ENCODE measurements at places on chromosomes 4 and X. TPM values are rescaled to one million over a fixed set of nuclear protein-coding genes. Genes with fewer than 3 reads are reported as not detected.
A peak's percentile ranks its signal among the peaks of the same experiment; 100 is the strongest.

DNA sequence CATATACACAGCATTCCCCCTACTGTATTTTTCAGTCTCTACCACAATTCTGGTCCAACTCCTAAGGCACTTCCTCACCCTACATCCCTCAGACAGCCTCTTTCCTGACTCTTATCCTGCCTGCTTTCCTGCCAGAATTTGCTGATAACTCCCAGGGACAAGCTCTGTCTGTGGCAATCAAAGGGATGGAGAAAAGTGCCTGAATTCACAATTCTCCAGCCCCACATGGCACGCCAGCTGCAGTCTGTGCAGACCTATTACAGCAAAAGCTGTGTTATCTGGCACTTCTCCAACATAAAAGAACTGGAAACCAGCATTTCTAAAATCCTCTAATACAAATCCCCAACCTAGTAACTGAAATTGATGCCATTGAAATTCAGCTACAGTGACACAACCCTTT, 404.8 kb downstream of the KLHL13 start:
- no peaks in the 10 kb centered on the region for H3K36me3 ChIP-seq
- H3K27me3 ChIP-seq: no peaks in the 10 kb centered on the region
- no peak for DNase-seq
- H3K27ac ChIP-seq: no peak overlapping the region

STATH gene
- not detected for total RNA-seq

DNA sequence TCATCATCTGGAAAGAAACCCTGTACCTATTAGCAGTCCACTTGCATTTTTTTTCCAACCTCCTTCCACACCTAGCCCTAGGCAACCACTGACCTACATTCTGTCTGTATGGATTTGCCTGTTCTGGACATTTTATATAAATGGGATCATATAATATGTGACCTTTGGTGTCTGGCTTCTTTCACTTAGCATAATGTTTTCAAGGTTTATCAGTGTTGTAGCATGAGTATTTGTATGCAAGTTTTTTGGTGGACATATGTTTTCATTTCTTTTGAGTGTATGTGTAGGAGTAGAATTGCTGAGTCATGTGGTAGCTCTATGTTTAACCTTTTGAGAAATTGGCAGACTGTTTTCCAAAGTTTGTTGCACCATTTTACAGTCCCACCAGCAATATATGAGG, 198.6 kb downstream of the CEP135 start:
- no peaks in the 10 kb centered on the region for H3K36me3 ChIP-seq
- H3K4me1 ChIP-seq: peaks cover 12% of the 10 kb centered on the region
- DNase-seq: no peak
- H3K27me3 ChIP-seq: peaks cover 5% of the 10 kb centered on the region
- peak overlapping the region; percentile 42 for H3K27ac ChIP-seq
- H3K4me3 ChIP-seq: no peak overlapping the region

IQCM gene
- not detected for total RNA-seq

DNA sequence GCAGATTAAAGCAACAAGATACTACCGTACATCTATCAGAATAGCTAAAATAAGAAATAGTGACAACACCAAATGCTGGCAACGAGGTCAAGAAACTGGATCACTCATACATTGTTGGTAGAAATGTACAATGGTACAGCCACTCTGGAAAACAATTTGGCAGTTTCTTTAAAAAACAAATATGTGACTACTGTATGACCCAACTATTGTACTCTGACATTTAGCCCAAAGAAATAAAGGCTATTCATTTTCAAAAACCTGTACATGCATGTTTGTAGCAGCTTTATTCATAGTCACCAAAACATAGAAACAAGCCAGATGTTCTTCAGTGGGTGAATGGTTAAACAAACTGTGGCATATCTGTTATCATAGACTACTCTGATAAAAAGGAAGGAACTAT, 8.2 kb downstream of the CLCN3 start:
- H3K36me3 ChIP-seq: peaks cover 5% of the 10 kb centered on the region
- no peaks in the 10 kb centered on the region for H3K27me3 ChIP-seq
- peaks cover 5% of the 10 kb centered on the region for H3K4me1 ChIP-seq
- no peak for DNase-seq
- no peak overlapping the region for H3K27ac ChIP-seq
- no peak overlapping the region for H3K4me3 ChIP-seq

GRCh38 chr4:142687547-142688275, 158.4 kb downstream of the INPP4B start:
- H3K27me3 ChIP-seq: peaks cover 8% of the 10 kb centered on the region
- no peaks in the 10 kb centered on the region for H3K4me1 ChIP-seq
- no peak for DNase-seq

- H3K4me3 ChIP-seq: no peak overlapping the region
- H3K4me1 ChIP-seq: peaks cover 2% of the 10 kb centered on the region
- no peaks in the 10 kb centered on the region for H3K27me3 ChIP-seq
- H3K36me3 ChIP-seq: peaks cover 23% of the 10 kb centered on the region
Measured at GRCh38 chr4:1218634-1219565, 30.0 kb downstream of the CTBP1 start.

EDA2R gene
- 2.3 TPM for total RNA-seq

DNA sequence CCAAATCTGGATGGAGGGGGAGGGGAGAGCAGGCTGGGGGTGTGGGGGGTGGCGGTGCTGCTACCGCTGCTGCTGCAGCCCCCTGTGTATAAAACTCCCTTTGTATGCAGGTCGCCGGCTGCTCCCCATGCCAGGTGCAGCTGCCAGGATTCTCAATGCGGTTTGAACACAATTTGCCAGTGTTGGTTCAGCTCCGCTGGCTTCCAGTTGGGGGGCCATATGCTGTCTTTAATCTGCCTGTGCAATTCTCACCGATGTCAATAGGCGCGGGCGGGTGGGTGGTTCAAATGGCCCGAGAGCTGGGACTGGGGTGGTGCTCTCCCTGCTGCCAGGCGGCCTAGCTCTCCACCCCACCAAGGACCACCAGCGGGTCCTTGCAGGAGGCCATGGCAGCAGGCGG, 257.6 kb downstream of the BCOR start:
- no peaks in the 10 kb centered on the region for H3K36me3 ChIP-seq
- H3K27ac ChIP-seq: no peak overlapping the region
- H3K27me3 ChIP-seq: no peaks in the 10 kb centered on the region

REPS2 gene
- 0.65 TPM for total RNA-seq

- H3K4me3 ChIP-seq: no peak overlapping the region
- no peaks in the 10 kb centered on the region for H3K36me3 ChIP-seq
- H3K27ac ChIP-seq: no peak overlapping the region
Measured at GRCh38 chr4:1072830-1073446, 40.4 kb downstream of the RNF212 start.

DNA sequence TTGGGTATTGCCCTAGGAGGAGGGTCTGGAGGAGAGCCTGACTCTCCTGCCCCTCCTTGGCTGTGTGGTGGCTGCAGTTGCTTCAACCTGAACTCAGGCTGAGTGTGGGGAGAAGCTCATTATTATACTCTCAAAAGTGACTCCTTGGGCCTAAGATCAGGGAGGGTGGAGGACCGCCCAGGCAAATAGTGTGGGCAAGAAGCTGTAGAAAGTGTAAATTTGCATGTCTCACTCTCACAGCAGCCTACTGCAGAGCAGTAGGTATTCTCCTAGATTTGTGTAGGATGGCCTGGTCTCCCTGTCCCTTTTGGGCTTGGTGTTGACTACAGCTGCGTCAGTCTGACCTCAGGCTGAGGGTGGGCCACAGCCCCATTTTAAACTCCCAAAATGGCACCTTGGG, 156.1 kb downstream of the ZNF330 start:
- peaks cover 4% of the 10 kb centered on the region for H3K4me1 ChIP-seq
- DNase-seq: no peak
- no peak overlapping the region for H3K4me3 ChIP-seq
- no peak overlapping the region for H3K27ac ChIP-seq

- H3K4me3 ChIP-seq: no peak overlapping the region
- H3K36me3 ChIP-seq: no peaks in the 10 kb centered on the region
- peaks cover 23% of the 10 kb centered on the region for H3K27me3 ChIP-seq
- H3K27ac ChIP-seq: no peak overlapping the region
Measured at GRCh38 chrX:153647461-153648357, 706 bp downstream of the DUSP9 start.

DNA sequence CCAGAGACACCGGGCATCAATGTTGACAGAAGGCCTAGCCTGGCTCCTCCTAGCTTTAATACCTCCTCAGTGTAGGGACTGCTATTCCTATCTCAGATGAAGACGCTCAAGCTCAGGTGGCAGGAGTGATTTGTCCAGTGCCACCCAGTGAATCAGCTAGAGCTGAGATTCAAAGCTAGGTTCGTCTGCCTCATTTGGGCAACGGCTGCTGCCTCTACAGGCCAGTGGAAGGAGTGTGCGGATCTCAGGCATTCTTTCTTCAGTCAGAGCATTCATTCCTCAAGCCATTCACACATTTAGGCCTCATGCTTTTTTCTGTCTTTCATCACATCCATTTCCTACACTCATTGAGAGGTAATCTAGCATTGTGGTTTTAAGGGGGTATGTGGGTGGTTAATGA, 7.3 kb downstream of the TSR2 start:
- no peaks in the 10 kb centered on the region for H3K27me3 ChIP-seq
- no peak overlapping the region for H3K4me3 ChIP-seq
- DNase-seq: no peak
- no peak overlapping the region for H3K27ac ChIP-seq
- no peaks in the 10 kb centered on the region for H3K4me1 ChIP-seq

GRCh38 chr4:38856524-38857337, at the start of gene TLR6:
Gene TLR6 (minus strand): TSS chr4:38856817. CDS start chr4:38829473, 27,344 bp downstream.
- H3K36me3 ChIP-seq: no peaks in the 10 kb centered on the region
- no peak for DNase-seq
- H3K27me3 ChIP-seq: no peaks in the 10 kb centered on the region
- peak within 1 kb of the TSS; percentile 60 for H3K4me3 ChIP-seq
- peak within 1 kb of the TSS; percentile 90 for H3K27ac ChIP-seq
- peaks cover 36% of the 10 kb centered on the region for H3K4me1 ChIP-seq

KIAA1210 gene
- total RNA-seq: not detected

MTHFD2L gene
- 14.7 TPM for total RNA-seq

GRCh38 chr4:46329118-46329976, 60.6 kb downstream of the GABRA2 start:
- DNase-seq: no peak
- no peak overlapping the region for H3K27ac ChIP-seq
- H3K27me3 ChIP-seq: no peaks in the 10 kb centered on the region
- no peaks in the 10 kb centered on the region for H3K4me1 ChIP-seq
- no peak overlapping the region for H3K4me3 ChIP-seq
- H3K36me3 ChIP-seq: no peaks in the 10 kb centered on the region

DNA sequence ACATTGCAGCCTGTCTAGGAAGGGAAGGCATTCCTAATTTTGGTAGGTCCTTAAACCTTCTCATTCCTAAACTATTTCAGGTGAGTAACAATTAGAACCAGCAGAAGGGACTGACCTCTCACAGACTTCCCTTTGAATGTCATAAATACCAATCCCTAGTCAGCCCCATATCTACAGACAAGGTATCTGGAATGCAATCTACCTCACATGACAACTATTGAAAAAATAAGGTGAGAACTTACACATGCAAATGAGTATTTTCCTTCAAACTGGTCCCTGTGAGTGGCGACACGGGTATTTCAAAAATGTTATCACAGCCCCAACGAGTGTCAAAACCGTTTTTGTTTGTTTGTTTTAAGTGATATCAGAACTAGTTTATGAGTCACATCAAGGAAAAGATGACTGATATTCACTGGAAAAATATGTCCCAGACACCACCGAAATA, 102.4 kb upstream of the VCX2 start:
- H3K4me1 ChIP-seq: peaks cover 12% of the 10 kb centered on the region
- DNase-seq: no peak
- H3K36me3 ChIP-seq: no peaks in the 10 kb centered on the region
- H3K4me3 ChIP-seq: no peak overlapping the region
- H3K27ac ChIP-seq: peak overlapping the region; percentile 16
- no peaks in the 10 kb centered on the region for H3K27me3 ChIP-seq

DNA sequence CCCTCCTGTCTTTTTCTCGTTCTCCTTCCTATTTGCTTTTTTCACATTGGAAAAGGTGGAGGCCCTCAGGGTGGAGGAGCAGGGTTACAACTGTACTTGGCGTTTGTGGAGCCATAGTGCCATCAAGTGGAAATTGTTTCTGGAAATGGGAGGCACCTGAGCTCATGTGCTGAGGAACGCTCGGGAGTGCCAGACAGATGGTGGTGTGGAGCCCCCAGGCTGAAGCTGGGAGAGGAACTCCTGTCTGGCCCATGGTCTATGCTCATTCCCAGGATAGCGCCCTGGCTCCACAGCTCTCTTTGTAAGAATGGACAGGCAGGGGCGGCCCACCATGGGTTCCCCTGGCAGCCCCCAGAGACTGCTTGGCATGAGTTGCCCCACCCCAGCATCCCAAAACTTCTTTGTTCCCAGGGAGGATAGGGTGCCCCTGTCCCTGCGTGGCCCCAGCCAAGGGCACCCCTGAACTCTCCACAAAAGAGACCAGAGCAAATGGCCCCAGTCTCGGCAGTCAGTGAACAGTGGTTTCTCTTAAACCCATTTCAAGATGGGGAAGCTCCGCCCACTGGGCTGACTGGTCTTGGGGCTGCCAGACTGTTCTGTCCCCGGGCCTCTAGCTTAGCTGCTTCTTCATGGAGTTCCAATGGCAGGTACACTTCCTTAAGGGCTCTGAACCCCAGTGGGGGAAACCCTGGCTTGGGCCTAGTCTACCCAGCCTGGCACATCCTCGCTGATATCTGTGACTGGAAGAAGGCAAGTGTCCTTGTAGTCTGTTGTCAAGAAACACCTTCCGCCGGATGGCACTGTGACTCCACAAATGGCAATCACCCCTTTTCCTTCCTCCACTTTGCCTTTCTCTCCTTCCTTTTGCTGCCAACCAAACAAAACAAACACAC, 70.1 kb downstream of the NBDY start:
- no peak overlapping the region for H3K27ac ChIP-seq
- DNase-seq: peak; percentile 54
- no peaks in the 10 kb centered on the region for H3K36me3 ChIP-seq
- H3K4me1 ChIP-seq: peaks cover 7% of the 10 kb centered on the region

DNA sequence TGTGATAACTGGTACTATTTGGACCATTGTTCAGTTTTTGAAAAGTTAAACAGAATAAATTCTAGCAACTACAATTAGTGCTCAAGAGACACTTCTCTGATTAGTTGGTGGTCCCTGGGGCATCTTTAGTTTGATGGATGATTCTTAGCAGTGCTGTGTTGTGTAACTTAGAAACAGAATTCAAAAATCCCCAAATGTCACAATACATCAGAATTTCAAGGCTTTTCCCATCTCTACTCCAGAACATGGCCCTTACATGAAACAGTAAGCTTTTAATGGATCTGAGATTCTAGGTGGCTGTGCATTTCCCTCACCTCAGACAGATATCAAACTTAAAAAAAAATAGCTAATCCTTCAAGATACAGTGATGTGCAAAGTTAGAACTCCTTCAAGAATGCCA, 104.4 kb upstream of the CXCL13 start:
- H3K36me3 ChIP-seq: no peaks in the 10 kb centered on the region
- H3K27me3 ChIP-seq: peaks cover 3% of the 10 kb centered on the region
- DNase-seq: no peak
- no peaks in the 10 kb centered on the region for H3K4me1 ChIP-seq

- H3K27me3 ChIP-seq: peaks cover 57% of the 10 kb centered on the region
- H3K36me3 ChIP-seq: no peaks in the 10 kb centered on the region
- no peak overlapping the region for H3K27ac ChIP-seq
- no peaks in the 10 kb centered on the region for H3K4me1 ChIP-seq
- DNase-seq: no peak
Measured at GRCh38 chr4:47155919-47156318, 124.6 kb downstream of the GABRB1 start.
